ENCODE measurements at places on chromosomes 6 and 20.
A peak's percentile ranks its signal among the peaks of the same experiment; 100 is the strongest.

GRCh38 chr6:89328976-89329375, 13.9 kb upstream of the GABRR2 start:
- no peak for DNase-seq

DNA sequence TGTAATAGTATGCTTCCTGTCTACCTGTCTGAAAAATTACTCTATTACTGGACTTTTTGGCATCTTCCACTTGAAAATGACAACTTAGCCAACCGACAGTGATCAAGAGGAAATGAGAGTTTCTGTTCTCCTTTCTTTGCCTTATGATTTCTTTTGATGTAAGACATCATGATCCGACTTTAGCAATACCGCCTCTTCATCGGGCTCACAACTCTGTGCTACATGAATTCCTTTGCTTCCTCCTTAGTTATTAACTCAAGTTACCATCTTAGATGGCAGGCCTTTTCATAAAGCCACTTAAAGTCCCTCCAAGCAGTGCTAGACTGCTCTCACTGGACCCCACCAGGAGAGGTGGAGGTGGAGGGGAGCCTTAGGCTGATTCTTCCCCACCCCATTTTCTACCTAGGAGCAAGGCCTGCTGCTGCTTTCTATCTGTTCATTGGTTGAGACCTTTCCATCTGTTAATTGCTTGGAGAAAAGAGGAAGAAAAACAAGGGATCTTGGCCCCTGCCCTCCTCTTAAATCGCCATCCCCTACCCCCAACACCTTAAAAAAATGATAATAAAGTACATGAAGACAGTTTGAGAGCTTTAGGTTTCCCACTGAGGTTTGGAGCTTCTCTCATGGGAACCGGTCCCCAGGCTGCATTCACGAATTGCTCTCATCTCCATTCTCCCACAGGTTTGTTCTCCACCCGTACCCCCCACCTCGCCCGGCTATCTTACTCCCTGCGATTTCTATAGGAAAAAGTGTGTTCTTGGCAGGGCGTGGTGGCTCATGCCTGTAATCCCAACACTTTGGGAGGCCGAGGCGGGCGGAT, 21.6 kb upstream of the MCM3 start:
- no peak for DNase-seq

- DNase-seq: no peak
Observed at GRCh38 chr6:15474196-15474595, 188.6 kb downstream of the DTNBP1 start.

- DNase-seq: no peak
Observed at GRCh38 chr6:43339168-43339567, 30.3 kb downstream of the ZNF318 start.

DNA sequence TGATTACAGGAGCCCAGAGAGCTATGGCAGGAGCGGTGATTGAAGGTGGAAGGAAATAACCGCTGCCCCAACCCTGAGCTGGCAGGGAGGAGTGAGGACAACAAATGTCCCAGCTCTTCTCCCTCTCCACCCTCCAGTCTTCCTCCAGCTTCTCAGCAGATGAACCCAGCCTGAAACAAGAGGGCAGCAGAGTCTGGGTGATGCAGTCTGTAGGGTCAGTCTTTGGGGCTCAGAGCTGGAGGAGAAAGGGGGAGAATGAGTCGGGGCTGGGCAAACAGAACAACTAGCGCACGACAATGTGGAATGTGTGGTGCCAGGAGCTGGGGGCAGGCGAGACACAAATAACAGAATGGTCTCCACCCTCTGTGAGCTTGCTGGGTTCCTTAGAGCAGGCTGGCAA, 4.5 kb upstream of the GUCA1A start:
- DNase-seq: no peak

- no peak for DNase-seq
Observed at GRCh38 chr20:46634528-46634927, 16.7 kb downstream of the SLC13A3 start.

DNA sequence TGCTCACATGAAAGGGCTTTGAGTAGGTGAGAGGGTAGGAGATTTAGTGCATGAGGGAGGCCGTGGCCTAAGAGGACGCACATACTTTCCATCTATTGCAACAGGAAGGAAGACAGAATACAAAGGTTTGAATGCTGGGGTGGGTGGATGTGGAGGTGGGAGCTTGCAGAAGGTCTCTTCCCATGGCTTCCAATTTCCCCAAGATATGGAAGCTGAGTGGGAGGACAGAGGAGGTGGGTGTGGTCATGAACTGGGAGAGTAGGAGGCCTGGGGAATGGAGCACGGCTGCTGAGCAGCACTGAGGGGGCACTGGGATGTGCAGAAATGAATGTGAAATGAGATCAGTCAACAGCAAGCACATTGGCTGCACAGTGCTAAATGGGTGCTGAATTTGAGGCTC, 70.3 kb downstream of the SCML4 start:
- no peak for DNase-seq

DNA sequence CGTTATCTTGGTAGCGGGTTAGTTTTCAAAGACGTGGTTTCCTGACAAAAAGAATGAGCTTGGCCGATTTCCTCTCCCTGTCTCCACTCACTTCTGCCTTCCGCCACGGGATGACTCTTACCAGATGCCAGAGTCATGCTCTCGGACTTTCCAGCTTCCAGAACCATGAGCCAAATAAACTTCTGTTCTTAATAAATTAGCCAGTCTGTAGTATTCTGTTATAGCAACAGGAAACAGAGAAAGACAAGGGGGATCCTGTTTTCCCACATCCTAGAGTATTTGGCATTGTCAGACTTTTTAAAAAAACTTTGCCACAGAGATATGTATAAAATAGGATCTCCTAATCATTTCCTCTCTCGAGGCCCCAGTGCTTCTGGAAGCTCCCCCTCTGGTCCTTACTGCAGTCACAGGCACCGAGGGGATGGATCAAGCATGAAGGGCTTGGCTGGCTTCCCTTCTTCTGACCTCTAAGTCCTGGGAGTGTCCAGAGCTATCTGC, 84.9 kb upstream of the NAA20 start:
- DNase-seq: no peak

GRCh38 chr6:12384357-12384912, 94.3 kb downstream of the EDN1 start:
- DNase-seq: no peak

- DNase-seq: no peak
Observed at GRCh38 chr6:140779341-140779740, 1353.4 kb upstream of the GJE1 start.

GRCh38 chr6:17768388-17768787, 61.7 kb upstream of the NUP153 start:
- DNase-seq: no peak

DNA sequence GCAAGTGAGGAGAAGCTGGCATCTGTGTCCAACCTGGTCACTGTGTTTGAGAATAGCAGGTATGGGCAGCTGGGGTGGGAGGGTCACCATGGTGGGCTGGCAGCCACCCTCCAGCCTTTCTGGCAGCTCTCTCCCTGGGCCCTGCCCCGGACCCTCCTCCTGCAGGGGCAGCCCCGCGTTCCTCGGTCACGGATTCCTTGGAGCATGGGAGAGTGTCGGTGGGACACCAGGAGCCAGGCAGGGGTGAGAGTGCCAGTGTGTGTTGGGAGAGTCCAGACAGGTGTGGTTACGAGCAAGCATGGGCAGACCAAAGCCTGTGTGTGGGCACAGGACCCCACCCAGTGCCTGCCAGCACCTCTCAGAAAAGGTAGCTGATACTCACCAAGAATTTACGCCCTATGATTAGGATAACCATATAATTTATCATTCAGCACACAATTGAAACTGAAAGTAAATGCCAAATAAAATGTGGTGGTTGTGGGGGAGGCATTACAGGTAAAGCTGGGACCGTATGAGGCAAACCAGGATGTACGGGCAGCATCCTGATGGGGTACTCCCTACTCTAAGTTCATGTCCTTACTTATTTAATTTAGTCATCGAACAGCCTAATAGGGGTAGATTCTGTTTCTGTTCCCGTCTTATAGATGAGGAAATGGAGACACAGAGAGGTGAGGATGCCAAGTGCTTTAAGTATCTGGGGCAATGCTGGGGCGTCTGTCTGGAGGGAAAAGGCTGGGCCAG, 542 bp downstream of the FGD2 start:
- DNase-seq: no peak

- no peak for DNase-seq
Observed at GRCh38 chr6:150298030-150298380, 70.8 kb upstream of the IYD start.

- no peak for DNase-seq
Observed at GRCh38 chr6:147310521-147310920, 106.3 kb downstream of the STXBP5 start.

GRCh38 chr6:139820210-139820609, 445.8 kb upstream of the CITED2 start:
- no peak for DNase-seq

GRCh38 chr20:14538433-14538832, 201.0 kb upstream of the FLRT3 start:
- no peak for DNase-seq

DNA sequence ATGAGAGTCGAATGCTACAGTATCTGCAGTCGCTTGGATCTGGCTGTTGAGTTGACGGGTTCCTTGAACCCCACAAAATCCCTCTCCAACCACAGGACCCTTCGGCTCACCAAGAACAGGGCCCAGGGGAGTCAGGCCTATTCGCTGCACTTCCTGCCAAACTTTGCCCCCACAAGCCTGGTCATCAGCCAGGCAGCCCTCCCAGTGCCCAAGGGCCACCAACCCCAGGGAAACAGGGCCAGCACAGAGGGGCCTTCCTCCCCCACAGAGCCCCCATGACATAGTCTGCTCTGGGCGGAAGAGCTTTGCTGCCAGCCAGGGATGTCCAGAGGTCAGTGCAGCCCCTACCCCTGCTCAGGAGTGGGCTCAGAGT, 34.5 kb upstream of the MRGBP start:
- no peak for DNase-seq

GRCh38 chr6:2760882-2761842, 4.0 kb upstream of the WRNIP1 start:
- DNase-seq: peak; percentile 48

GRCh38 chr6:117906958-117907600, at the start of gene SLC35F1:
TSS of gene SLC35F1 (plus strand) at chr6:117907264.
- DNase-seq: peak; percentile 29

DNA sequence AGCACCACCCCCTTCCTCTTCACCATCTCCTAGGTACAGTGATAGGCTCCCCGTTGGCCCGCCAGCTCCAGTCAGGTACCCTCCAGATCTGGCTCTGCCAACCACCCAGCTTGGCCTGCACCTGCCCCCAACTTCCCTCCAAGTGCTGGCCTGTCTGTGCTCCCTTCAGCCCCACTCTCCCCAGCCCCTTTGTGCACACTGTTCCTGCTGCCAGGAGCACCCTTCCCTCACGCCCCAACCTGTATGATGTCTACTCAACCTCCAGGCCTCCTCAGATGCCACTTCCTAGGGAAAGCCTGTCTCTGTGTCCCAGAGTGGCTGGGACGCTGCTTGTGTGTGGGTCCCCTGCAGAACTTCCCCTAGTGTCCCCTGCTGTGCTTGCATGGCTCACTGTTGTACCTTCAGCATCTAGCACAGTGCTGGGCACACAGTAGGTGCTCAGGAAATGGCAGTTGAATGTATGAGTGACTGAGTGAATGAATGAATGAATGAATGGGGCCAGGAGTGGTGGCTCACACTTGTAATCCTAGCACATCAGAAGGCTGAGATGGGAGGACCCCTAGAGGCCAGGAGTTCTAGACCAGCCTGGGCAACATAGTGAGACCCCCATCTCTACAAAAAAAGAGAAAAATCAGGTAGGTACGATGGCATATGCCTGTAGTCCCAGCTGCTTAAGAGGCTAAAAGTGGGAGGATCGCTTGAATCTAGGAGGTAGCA, 3.0 kb downstream of the ZBP1 start:
- no peak for DNase-seq

GRCh38 chr6:26272171-26272637, 92.8 kb upstream of the BTN3A2 start:
- DNase-seq: peak; percentile 88

- DNase-seq: no peak
Observed at GRCh38 chr20:35660122-35660937, 4.4 kb downstream of the CPNE1 start.

DNA sequence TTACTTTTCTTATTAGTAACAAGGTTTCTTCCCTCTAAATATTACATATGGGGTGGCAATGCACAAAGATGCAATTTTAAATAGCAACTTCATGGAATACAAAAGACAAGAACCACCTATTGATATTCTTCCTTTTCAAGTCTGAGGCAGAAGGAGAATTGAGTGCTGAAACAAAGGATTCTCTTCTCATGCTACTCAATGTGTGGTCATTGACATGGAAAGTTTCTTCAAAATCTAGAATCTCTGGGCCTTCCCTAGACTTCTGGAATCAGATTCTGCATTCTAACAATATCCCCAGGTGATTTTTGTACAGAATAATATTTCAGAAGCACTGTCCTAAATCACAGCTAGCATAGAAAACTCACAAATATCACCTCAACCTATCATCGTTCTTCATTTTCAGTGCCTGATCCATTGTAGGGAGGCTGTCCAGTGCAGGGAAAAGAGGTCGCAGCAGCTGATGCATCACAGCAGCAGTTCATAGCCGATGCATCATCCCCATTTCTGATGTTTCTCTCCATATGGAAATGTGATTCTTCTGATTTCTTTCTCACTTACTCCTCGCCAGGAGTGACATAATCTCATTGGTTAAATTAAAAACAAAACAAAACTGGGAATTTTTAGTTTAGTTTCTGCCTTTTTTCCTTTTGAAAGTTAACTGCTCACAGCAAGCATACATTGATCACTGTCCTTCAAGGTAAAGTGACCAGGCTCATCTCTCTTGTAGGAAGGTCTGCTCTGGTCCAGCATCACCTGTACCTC, 139.5 kb upstream of the FAM83B start:
- no peak for DNase-seq

GRCh38 chr6:88982720-88983119, 19.3 kb upstream of the RNGTT start:
- DNase-seq: peak; percentile 47

DNA sequence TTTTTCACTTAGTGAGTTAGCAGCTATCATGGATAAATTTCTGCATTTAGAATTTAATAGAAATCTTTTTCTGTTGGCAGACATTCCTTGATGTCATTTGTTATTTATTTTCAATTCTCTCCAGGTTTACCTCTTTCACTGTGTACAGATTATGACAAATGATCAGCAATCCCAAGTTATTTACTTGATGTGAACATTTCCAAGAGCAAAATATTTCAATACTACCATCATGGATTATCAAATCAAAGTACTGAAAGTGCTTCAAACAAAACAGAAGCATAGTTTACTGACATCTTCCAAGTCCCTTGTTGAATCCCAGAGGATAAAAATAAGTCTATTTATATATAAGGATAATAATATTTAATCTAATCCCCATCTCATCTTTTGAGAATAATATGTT, 852.2 kb upstream of the CITED2 start:
- DNase-seq: no peak

- no peak for DNase-seq
Observed at GRCh38 chr6:43436577-43437282, 9.4 kb downstream of the ABCC10 start.

Measured in erythroblast (primary cell).